Ovary (tissue), 10 donors: ENCODE measurements at places on chromosomes 11 and 22. TPM values are rescaled to one million over a fixed set of nuclear protein-coding genes. Genes with fewer than 3 reads are reported as not detected.

Gene PDGFD
- 42.8 TPM for polyA plus RNA-seq

DNA sequence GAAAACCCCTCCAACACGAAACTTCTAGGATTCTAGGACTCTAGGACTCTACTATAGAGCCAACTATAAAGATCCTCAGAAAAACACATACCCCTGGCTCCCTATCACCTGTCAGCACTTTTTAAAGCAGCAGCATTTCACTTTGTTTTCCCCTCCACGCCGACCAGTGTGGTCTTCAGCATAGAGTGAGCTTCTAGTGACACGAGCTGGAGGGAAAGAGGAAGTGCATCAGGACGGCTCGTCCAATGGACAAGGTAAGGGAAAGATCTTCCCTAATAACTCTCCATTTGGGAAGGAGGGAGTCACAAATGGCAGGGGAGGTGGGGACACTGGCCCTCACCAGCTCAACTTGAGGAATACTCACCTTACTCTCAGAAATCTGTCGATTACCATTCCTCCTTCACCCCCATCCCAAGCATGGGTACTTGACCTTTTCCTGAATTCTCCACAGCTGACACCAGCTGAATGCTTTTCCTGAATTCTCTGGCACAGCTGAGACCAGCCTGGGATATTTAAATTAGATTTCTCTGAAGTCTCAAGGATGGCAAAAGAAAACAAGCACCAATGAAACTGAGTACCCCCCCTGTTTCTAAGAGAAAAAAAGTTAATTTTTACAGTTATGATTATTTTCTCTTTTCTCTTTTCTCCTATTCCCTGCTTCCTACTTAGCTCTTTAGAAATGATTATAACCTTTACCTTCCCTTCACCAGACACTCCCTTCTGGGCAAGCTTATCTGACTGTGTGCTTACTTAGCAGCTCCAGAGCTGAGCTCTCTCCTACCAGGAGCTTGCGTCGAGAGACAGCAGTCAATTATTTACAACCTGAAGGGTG, 33.3 kb upstream of the NNMT start:
- no peak for DNase-seq

- no peak for DNase-seq
Observed at GRCh38 chr11:60130496-60130895, 42.0 kb downstream of the MS4A2 start.

GRCh38 chr22:29136782-29137700, 64.2 kb downstream of the KREMEN1 start:
- no peak for DNase-seq
